ENCODE measurements at places on chromosomes 11 and 22.

GRCh38 chr11:24859801-24860300 is 363.0 kb downstream of the LUZP2 start:
- DNase-seq: no peak

DNA sequence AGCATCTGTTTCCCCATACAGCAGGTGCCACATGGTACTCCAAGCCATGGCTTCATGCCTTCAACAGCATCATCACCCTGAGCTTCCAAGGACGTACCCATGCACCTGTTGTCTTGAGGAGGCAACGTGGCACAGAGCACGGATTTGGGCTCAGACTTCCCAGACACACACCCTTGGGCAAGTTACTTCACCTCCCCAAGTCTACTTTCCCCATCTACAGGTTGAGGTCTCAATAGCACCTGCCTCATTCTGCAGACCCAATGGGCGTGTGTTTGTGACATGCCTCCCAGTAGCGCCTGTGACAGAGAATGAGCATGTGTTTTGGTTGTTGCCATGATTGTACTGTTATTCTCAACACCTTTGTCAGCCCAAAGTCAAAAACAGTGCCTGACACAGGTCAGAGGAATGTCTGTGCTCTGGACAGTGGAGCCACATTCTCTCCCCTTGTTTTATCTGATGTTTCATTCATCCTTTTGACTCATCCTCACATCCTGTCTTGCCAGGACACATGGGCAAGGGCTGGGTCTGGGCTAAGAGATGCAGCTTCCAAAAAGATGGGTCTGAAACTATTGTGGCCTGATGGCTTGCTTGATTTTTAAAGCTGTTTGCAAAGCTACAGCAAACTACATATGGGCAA is 53.4 kb upstream of the CCND1 start:
- no peak for DNase-seq

DNA sequence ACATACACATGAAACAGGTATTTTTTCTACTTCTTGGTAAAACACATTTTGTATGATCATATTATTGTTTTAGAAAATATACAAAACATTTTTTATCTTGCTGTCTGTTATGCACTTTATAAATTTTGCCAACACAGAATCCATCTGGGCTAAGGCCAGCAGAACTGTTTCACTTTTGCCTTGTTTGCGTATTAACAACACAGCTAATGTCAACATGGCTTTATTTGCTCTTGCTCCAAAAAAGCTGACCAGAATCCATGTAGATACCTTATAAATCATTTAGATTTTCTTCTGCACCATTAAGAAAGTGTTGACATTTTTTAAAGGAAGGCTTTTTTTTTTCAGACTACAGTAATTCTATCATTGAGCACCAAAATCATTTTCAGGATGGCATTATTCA is 58.1 kb upstream of the PGR start:
- no peak for DNase-seq

DNA sequence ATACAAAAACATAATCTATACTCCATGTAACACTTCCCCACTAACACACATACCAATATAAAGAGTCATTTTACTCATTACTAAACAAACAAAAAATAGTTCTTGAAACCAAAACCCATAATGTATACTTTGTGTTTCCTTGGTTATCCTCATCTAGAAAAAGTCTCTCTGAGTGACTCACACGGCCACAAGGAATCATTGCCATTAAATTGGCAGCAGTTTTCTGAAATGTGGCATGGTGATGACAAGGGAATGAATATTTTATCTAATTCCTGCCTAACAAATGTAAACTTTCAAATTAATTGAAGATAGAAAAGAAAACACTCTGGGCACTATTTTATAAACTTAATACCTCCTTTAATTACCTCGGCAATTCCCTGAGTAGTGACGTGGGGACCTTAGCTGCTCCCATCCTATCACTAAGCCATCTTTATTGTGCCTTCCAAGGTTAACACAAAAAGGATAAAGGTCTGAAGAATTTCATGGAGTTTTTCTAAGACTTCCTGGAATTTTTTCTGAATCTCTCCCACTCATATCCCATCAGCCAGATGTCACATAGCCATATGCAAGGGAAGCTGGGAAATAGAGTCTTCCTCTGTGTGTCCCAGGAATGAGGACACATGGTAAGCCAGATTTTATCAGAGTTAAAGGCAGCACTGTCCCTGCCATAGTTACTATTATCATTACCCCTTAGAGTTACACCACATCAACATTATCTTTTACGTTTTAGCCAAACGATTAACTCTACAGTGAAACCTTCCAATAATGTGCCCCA is 857.2 kb upstream of the TENM4 start:
- no peak for DNase-seq

- DNase-seq: no peak
Observed at GRCh38 chr11:121237686-121238658, 54.6 kb upstream of the SC5D start.

GRCh38 chr22:46797355-46797754 is 34.9 kb downstream of the TBC1D22A start:
- DNase-seq: no peak

DNA sequence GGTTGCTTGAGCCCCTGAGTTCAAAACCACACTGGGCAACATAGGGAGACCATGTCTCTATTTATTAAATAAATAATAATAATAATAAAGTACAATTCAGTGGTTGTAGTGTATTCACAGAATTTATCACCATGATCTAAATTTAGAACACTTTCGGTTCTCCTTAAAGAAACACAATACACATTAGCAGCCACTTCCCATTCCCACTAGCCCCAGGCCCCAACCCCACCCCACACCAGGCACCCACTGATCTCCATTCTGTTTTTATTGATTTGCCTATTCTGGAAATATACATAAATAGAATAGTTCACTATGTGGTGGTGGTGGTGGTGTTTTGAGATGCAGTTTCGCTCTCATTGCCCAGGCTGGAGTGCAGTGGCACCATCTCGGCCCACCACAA is 45.7 kb downstream of the BCL2L13 start:
- DNase-seq: no peak

- no peak for DNase-seq
Observed at GRCh38 chr22:46758867-46759290, 3.6 kb upstream of the TBC1D22A start.

DNA sequence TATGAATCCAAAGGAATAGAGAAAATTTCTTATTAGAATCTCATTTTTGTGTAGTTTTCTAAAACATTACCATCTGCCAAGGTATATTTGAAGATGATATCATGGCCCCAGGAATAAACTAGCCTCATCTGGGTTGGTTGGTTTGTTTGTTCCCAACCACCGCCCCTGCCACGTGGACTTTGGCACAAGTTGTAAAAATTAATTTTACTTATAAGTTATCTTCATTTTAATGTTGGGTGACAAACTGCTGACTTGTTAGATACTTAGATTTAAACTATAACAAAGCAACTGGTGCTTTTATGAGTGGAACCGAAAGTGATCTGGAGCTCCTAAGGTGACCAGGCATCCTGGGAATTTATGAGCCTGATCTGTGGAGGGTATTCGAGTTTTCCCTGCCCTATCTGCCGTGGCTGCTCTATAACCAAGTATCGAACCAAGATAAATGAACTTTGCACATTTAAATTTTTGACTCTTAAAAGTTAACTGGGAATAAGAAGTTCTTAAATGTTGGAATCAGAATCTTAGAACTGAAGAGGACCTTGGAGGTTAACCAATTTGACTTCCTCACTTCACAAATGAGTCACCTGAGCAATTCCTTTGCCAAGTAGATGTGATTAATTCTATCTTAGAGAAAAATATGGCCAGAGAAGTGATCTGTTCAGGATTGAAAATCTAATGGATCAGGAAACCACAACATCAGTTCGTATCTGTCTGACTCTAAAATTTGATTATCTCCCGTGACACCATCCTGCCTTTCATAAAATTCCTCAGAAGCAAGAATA is 129.1 kb upstream of the ARHGAP42 start:
- DNase-seq: no peak

DNA sequence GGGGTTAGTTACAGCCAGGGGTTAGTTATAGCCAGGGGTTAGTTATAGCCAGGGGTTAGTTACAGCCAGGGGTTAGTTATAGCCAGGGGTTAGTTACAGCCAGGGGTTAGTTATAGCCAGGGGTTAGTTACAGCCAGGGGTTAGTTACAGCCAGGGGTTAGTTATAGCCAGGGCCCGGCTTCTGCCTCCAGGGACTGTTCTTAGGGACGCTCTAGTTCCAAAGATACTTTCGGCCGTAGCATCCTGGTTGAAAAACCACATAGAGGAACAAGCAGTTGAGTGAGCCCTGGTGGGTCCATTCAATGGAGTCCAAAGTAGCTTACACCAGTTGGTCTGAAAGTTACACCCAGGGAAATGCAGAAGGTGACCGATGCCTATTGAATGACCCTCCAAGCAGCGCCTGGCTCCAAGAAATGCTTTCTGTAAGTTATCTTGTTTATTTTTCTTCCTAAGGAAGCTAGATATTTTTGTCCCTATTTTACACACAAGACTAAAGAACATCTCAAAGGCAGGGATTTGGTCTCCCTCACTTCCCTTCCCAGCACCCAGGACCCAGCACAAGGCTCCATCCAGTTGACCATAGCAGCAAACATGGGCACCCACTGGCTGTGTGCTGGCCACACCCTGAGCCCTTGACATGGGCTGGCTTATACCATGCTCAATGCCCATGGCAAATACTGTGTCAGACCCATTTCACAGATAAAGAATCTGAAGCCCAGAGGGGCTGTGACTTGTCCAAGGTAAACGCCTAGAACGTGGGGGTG is 49.7 kb upstream of the SHISAL1 start:
- DNase-seq: no peak

GRCh38 chr22:22341736-22342135 is 97.2 kb downstream of the VPREB1 start:
- DNase-seq: no peak

DNA sequence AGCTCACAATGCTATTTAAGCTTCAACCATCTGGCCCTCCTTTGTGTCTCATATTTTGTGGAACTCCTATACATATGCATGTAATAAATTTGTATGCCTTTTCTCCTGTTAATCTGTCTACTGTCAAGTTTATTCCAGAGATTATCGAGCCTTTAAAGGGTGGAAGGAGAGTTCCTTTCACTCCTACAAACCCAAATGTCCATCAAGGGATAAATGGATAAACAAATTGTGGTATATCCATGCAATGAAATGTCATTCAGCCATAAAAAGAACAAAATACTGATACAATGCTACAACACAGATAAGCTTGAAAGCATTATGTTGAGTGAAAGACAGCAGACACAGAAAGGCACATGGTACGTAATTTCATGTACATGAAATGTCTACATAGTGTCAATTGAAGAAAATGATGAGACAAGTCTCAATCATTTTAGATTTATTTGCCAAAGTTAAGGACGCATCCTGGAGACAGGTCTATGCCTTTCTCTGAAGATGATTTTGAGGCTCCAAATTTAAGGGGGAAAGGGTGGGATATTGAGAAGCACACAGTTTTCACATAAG is 17.7 kb upstream of the FEZ1 start:
- no peak for DNase-seq

DNA sequence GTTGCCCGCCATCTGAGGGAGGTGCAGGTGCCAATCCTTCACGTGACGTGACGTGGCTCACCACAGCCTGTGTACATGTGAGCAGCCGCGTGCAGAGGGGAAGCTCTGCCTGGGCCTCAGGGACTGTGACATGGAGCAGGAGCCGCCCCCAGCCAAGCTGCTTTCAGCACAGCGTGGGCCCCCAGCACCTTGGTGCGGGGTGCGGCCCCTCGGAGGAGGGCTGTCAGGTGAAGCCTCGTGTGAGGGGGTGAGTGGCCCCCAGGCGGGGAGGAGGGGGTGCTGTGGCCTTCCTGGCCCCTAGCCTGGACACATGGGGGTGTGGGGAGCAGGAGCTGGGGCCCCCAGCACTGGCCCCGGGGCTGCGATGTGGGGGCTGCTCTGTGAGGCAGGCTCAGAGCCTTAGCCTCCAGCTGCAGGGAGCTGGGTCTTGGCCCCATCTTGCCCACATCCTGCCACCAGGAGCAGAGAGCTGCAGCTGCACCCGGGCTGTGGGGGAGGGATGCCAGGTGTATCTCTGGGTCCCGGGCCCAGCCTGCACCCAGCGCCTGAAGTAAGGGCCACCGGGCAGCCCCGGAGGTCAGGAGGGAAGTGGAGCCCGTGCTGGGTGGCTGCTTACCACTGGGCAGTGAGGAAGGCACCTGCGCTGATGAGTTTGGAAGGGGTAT is at the start of gene ADORA2A:
Gene ADORA2A, plus strand, starts transcription at position 100 of the 665 bp plus-strand sequence. CDS start 5,806 bp downstream, outside the sequence.
- DNase-seq: peak; percentile 72

- no peak for DNase-seq
Observed at GRCh38 chr22:19876314-19876940, 21.8 kb upstream of the GNB1L start.

- DNase-seq: no peak
Observed at GRCh38 chr11:24267014-24267413, 229.8 kb upstream of the LUZP2 start.

DNA sequence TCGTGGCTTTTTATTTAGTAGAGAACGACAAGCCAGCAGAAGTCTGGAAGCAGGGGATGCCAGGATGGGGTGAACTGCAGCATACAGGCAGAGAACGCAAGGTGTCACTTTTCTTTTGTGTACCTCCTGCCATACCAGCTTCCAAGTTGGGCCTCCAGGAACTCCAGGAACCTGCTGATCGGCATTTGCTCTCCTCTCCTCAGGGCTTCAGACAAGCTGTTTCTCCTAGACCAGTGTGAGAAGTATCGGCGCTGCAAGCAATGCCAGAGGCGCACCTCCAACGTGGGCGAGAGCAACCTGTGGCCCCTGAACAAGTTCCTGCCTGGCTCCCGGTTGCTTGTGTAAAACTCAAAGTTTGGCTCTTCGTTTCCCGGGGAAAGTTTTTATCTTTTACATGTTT is 47.7 kb downstream of the CCDC81 start:
- DNase-seq: no peak

DNA sequence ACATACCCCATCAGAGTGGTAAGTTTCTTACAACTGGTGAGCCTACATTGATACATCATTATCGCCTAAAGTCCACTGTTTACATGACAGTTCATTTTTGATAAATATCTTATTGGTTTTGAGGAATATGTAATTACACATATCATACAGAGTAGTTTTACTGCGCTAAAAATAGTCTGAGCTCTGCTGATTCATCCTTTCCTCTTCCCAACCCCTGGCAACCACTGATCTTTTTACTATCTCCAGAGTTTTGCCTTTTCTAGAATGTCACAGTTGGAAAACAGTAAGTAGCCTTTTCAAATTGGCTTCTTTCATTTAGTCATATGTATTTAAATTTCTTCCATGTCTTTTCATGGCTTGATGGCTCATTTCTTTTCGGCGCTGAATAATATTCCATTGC is 112.8 kb downstream of the LARGE1 start:
- no peak for DNase-seq

- DNase-seq: no peak
Observed at GRCh38 chr11:46305295-46305694, 27.8 kb downstream of the CREB3L1 start.

DNA sequence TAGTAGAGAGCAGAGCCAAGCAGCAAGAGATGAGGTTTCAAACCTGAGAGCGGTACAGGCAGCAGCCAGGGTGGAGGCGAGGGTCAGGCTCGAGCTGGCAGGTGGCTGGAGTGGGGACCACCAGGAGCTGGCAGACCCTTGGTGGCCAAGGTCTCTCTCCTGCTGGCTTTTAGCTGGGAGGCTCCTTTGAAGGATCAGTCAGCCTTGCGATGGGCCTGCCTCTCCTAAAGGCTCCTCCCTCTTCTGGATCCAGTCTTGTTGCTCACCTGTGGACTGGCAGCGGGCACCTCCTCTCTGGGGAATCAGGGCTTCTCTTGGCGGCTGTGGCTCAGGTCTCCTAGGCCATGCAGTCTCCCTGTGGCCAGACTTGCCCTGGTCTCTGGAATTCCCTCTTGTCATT is 24.8 kb downstream of the TPST2 start:
- DNase-seq: no peak

All from stimulated activated CD4-positive, alpha-beta T cell treated with anti-CD3 and anti-CD28 coated beads, Interleukin-4, amount 100 ng/mL, for 4 hours (primary cell).